ENCODE measurements at places on chromosomes 16 and 17.
A peak's percentile ranks its signal among the peaks of the same experiment; 100 is the strongest.

DNA sequence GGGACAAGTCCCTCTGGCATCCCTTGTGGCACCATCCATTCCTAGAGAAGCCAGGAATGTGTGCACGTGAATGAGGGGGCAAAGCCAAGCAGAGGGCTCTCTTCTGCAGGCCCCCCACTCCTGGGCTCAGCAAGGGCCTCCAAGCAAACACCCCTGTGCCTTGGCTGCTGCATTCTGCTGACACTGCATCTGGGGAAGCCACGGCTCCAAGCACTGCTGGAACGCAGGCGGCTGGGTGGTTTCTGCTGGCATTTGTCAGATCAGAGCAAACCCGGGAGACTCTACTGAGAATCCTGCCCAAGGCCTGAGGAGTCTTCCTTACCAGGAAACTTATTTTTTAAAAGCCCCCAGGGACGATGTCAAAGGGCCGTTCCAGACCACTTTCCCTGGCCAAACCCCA, 23.3 kb downstream of the ATP6V0D1 start:
- DNase-seq: no peak

- no peak for DNase-seq
Observed at GRCh38 chr17:77287432-77288068, 146.8 kb downstream of the SEC14L1 start.

DNA sequence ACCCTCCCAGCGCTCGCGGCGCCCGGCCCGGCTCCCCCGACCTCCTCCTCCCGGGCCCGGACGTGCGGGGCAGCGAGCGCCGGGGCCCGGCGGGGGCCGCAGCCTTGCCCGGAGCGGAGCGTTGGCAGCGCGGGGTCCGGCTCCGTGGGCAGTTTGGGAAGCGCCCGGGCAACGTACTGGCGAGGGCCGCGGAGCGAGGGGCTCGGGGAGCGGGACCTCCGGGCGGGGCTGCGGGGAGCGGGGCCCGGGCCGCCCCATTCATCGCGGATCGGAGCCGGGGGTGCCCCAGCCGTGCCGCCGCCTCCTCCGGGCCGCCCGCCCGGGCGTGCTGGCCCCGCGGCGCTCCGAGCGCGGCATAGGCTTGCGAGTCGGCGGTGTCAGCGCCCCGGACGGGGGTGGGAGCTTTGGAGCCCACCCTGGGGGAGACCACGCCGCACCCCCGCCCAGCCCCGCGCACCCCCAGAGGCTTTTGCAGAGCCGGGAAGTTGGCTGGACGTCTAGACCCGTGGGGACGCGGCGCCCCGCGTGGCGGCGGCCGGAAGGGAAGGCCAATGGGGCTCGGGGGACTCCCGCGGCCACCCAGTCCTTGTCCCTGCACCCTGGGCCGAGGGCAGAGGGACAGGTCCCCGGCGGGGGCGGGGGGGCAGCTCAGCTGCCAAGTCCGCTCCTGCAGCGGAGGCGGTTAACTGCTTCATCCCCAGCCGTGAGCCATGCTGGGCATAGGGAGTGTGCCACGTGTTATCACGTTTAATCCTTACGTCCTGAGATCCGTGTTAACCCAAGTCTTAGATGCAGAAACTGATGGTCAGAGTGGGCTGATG, 852 bp downstream of the ZNF469 start:
- no peak for DNase-seq

- no peak for DNase-seq
Observed at GRCh38 chr17:76053246-76054111, 18.8 kb downstream of the SRP68 start.

DNA sequence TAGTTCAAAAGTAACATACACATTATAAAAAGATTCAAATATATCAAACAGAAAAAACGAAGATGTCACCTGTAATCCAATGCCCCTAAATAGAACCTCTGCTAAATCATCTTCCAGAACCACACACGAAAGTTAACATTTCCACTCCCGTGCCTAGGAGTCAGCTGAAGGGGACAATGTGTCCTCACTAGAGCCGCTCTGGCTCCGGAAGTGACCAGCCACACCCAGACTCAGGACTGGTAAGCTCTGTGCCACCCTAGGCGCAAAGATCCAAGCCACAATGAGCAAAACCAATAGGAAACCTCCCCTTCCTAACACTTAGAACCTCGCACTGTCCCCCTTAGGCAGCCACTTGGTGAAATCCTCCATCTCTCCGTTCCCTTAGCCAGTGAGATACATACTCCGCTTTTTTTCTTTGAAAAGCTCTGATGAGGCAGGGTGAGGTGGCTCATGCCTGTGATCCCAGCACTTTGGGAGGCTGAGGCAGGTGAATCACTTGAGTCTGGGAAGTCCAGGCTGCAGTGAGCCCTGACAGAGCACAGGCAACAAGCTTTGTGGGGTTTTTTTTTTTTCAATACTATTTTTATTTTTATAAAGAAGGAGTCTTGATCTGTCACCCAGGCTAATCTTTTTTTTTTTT, 11.8 kb downstream of the CTRB1 start:
- no peak for DNase-seq

- DNase-seq: no peak
Observed at GRCh38 chr17:73580073-73580710, 64.1 kb downstream of the SDK2 start.

GRCh38 chr17:65459677-65460347, 101.6 kb downstream of the AXIN2 start:
- DNase-seq: no peak

DNA sequence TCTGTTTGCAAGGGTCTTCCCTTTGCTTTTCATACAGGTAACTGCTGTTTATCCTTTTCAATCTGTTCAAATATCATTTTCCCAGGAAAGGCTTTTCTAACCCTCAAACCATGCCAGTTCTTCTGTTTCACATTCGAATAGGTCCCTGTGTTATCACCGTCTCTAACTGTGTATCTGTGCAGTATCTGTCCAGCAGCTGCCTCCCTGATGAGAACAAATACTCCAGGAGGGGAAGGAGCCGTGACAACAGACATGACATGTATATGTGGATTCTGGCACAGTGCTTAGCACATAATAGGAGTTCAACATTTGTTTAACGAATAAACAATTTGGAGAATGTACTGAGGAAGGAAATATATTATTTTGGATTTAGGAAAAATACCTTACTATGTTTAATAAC, 95.7 kb downstream of the STX8 start:
- DNase-seq: no peak

DNA sequence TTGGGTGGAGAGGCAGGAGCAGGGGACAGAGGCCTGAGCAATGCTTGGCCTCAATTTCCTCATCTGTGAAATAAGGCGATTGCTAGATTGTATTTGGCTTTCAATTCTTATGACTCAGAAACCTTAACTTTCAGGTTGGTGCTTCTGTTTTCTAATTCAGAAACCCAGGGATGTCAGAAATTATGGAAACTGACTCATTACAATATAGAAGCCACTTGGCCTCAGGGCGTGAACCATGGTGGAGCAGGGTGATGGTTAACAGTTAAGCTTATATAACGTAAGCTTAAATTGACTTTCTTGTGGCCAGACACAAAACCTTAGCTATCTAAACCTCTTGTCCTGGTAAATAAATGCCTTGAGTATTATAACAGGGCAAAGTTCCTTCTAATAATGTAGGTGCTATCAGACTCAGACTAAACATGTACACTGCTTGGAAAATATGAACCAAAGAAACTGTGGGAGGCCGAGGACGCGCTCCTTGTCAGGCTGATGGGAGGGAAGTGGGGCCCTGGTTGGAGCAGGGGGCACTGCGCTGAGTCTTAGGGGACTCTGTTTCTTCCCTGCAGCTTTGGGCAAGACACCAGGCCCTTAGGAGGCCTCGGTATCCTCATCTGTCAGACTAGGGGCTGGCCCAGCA, 17.1 kb upstream of the SREBF1 start:
- DNase-seq: no peak

DNA sequence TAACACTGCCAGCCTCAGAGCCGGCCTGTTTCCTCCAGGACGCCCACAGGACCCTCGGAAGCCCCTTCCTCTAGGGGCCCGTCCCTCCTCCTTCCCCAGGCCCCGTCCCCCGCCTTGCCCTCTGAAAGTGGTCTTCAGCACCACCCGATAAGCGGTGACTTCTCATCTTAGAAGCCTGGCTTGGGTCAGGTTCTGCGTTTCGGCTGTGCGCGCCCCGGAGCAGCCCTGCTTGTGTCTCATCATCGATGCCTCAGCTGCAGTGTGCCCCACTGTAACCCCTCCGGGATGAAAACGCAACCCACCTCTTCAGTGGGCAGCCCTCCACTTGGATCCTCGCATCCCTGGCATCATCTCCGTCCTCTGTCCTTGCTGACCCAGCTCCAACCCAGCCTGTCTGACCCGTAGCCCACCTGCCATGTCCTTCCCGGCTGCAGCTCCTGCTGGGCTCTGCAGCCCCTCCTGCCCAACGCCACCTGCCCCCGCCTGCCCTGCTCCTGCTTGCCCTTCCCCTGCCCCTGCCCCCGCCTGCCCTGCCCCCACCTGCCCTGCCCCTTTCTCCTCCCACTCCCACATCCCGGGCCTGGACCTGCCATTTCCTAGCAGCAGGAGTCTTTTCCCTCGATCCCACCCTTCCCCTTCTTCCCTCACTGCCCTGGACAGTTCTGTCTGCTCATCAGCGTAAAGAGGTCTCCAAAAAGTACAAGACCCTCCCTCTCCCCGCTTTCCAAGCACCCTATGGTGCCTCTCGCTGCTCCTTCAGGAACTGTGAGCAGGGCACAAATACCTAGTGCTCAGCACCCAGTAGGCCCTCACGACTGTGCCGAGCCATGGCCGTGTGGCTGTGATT, 112.5 kb upstream of the CHMP6 start:
- no peak for DNase-seq

DNA sequence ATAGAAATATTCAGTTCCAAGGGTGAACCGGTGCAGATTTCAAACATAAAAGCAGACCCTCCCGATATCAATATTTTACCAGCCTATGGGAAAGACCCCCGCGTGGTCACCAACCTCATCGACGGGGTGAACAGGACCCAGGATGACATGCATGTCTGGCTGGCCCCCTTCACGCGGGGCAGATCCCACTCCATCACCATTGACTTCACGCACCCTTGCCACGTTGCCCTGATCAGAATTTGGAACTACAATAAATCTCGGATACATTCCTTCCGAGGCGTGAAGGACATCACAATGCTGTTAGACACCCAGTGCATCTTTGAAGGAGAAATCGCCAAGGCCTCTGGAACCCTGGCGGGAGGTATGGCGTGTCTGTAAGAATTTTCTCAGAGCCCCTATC, 200.0 kb downstream of the KATNIP start:
- no peak for DNase-seq

- DNase-seq: no peak
Observed at GRCh38 chr17:60665602-60666001, 12.0 kb upstream of the BCAS3 start.

- DNase-seq: peak; percentile 6
Observed at GRCh38 chr17:50346313-50347116, 589 bp downstream of the XYLT2 start.

DNA sequence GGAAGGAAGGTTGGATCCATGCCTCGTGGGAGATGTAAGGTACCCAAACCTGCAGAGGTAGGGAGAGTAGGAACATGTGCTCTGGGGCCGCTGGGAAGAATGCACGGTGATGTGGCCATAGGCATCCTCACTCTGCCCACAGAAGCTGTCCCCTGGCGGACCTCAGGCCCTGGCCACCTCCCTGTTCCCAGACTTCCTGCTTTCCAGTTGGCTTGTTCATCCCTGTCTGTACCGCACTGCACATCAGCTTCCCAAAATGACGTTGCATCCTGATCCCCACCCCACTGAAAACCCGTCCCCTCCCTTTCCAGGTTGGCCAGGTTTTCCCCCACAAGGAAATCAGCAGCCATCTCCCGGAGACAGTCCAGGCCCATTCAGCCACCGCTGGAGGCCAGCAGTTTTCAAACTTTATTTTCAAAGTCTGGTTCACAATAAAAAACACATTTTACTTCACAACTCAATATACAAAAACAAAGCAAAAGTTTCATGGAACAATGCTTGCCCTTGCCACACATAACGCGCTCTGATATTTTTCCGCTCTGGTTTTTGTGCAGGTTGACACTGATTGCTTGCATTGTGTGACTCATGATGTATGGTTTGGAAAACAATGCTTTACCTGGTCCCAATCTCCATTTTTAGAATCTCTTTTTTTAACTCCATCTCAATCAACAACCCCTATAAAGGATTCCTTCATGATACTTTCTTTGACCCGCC, 143.0 kb downstream of the GAS7 start:
- DNase-seq: no peak

- no peak for DNase-seq
Observed at GRCh38 chr16:11245988-11246387, 10.0 kb downstream of the SOCS1 start.

DNA sequence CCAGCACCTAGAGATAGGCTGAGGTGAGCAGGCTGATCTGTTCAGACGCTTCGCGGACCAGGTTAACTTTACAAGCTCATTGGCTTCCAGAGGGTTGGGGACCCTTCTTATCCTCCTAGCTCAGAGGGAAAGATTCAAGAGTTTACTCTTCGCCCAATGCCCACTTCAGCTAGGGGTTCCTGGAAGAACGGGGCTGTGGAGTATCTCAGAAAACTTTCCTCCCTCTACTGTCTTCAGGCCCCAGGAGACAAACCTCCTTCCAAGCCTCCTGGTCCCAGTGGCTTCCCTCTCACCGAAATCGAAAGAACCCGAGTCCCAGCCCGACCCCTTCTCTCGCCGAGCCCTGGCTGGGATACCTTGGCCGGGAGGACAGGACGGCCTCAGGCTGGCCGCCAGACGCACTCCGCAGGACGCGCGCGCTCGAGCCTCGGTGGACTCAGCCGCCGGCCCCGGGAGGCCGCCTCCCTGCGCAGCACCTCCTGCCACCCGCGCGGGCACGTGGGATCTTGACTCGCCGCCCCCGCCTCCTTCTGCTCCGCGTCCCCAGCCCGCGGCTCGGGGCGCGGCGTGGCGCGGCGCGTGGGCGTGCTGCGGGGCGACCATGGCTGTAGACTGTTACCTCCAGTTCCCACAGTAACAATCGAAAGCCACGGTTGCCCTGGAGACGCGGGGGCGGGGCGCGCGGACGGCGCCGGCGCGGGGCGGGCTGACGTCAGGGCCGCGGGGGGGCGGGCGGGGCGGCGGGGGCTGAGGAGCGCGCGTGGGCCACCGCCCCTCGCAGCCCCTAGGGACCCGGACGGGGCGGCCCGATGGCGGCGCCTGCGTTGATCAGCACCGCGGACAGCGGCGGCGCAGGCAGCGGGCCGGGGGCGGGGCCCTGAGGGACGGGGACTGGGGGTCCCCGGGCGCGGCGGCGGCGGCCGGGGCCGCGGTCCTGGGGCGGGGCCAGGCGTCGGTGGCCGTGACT, 5.3 kb upstream of the HIC1 start:
- peak; percentile 90 for DNase-seq

DNA sequence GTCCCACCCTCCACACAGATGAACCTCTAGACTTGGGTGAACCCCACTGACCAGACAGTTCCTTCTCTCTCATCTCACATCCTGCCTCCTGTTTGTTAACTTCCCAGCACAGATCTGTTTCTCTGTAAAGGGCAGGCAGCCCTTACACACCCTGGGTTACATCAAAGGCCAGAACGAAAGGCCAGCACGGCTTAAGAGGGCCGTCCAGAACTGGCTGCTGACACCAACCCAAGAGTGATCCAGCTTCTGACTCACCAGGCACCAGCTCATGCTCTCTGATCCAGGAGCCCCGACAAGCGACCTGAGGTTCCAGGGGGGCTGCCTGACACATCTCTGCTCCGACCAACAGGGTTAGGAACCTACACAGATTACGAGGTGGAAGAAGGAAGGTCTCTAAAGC, 86.9 kb downstream of the MRM3 start:
- no peak for DNase-seq
